ENCODE measurements at places on chromosomes 1 and 21.

DNA sequence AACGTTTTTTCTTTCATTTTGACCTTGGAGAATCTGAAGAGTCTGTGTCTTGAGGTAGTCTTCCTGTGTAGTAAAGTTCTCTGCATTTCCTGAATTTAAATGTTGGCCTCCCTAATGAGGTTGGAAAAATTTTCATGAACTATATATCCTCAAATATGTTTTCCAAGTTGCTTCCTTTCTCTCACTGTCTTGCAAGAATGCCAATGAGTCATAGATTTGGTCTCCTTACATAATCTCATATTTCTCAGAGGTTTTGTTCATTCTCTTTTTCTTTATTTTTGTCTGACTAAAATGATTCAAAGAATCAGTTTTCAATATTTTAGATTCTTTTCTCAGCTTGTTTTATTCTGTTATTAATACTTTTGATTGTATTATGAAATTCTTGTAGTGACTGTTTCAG, 87.6 kb downstream of the DRAM2 start:
- no peak for DNase-seq

GRCh38 chr1:228280961-228281591, 73.2 kb downstream of the OBSCN start:
- no peak for DNase-seq

GRCh38 chr1:185213091-185213490, 56.1 kb downstream of the SWT1 start:
- no peak for DNase-seq

DNA sequence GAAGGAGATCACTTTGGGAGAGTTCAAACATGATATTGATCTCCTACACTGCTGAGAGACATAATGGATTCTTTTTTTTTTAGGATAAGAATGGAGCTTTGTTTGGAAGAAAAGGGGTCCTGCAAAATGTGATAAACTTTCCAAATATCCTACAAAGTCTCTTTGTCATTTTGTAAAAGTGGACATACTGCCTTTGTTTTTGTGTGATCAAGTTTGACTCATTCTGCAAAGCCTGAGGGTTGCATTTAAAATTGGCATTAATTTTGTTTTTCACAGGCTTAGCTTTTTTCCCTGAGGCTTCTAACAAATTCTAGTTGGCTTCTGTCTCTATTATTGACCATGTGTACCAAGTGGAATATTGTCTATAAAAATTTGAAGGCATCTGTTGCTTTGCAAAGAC, 113.2 kb downstream of the AK5 start:
- no peak for DNase-seq

GRCh38 chr1:15762546-15762945, 4.0 kb downstream of the FBLIM1 start:
- no peak for DNase-seq

DNA sequence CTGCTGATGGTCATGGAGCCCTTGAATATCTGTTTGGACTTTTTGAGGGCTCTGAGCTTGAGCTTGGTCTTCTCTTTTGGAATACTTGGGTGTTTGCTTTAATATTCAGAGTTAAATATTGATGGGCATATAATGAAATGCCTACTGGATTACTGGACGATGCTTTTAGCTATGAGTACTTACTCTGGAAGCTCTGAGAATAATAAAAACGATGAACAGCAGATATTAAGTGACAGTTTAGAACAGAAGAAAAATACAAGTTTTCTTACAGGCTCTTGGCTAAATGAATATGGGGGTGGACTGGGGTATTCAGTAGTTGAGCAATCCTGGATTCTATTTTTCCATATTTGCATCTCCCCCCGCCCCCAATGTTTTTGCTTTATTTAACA, 20.7 kb downstream of the GALNT2 start:
- no peak for DNase-seq

DNA sequence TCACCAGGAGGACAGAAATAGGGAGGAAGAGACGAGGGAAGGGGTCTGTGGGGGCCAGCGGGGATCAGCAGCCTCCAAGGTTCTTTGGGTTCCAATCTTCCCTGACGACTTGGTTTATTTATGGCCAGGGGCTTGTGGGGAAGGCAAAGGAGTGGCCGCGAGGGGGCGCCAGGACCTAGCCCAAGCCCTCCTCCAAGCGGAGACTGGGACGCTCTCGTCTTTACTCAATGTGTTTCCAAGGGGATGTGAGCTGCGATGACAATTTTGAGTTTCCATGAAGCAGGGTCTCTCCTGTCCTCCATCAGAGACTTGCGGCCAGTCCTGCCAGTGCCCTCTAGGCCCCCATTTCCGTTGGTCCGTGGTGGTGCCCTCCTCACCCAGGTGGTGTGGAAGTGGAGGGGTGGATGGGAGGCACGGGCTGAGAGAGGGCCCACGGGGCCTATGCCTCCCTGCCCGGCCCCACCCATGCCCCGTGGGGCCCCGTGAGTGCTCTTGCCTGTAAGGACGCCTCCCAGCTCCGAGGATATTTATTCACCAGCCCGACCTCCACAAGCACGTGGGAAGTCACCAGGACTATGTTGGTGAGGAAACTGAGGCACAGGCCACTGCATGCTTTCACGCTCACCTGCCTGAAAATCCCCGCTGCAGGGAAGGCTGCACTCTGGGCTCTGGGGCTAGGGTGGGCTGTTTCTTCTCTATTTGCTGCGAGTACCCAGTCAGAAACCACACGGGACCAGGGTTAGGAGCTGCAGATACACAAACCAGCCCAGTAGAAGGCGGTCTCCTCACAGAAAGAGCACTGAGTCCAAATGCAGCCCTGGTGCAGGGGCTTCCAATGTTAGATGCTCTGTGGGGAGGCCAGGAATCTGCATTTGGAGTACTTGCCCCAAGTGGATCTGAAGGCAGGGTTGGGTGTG, 26.5 kb downstream of the DMRTB1 start:
- DNase-seq: peak; percentile 89

DNA sequence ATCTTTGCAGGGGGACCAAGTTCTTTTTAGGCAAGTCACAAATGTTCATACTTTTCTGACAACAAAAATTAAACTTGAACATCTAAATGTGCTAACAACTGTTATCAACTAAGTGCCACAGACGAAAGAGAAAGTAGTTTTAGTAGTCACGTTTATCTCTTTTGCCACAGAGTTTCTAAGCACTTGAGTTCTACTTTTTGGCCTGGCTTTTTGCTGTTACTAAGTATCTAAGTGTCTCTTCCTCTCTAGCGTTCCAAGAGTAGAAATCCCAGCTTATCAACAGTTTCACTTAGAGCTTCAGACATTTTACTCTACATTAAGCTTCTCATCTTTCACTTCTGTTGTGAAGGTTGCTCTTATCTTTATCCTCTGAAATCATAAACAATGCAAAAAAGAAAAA, 34.2 kb downstream of the GATAD2B start:
- no peak for DNase-seq

GRCh38 chr1:114522264-114522575, 11.2 kb upstream of the TRIM33 start:
- no peak for DNase-seq

DNA sequence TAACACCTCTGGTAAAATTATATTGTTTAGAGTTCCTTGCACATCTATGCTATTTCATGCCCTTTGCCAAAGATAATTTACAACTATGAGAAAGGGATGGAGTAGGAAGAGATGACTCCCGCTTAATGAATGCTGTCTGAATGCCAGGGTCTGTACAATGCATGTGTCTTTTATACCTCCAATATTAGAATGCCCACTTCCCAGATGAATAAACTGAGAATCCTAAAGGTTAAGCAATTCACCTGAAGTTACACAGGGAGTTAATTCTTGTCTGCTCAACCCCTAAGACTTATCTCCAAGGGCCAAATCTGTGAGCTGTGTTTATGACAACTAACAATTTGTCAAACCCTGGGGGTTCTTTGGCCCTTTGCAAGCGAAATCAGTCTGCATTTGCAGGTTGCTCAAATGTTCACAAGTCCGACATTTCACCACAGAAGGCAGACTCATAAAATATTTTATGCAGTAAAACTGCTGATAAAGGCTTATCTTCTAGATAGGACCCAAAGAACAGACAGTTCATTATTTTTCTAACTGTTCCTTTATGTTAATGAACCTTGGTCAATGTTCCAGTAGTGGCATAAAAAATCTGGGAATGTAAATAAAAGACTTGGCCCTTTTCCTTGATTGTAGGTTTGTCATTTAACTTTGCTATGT, 50.2 kb upstream of the ATP1A1 start:
- DNase-seq: no peak
